Activated CD4-positive, alpha-beta T cell treated with anti-CD3 and anti-CD28 coated beads, Interleukin-2, Interleukin-6, amounts not matched to agents 100 ng/mL and 50 ng/mL, durations not matched to agents 16 hours and 8 hours (primary cell): ENCODE measurements at places on chromosomes 3 and 15.

DNA sequence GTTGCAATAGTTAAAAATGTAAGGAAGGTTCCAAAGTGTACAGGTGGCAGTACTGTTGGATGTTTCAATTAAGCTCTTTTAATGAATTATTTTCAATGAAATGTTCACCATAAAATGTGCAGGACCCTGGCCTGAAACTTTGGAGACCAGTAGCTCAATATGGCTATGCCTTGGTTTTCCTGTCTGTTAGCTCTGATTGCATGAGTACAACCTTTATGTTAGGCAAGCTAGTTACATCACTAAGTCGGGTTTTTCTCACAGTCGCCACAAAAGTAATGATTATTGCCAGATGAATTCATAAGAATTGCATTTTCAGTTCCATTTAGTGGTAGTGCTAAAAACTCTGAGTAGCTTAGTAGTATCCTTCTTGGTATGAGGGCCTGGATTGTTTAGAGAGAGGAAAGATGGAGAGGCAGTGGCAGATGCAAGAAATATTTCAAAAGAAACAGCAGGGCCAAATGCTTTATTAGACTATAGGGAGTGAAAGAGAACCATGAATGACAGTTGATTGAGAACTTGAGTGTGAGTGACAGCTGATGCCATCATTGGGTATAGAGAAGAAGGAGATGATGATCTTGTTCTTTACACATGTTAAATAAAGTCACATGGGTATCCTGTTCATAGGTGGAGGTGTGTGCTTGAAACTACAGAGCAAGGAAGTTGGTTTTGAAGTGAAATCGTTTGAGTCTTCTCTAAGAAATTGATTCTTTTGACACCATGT, 109.5 kb downstream of the AKAP13 start:
- no peak for DNase-seq

- peak; percentile 12 for DNase-seq
Observed at GRCh38 chr3:96813820-96814650, at the start of gene EPHA6. EPHA6 (plus strand) TSS chr3:96814594.

- DNase-seq: no peak
Observed at GRCh38 chr3:129597087-129597999, 9.1 kb downstream of the PLXND1 start.

DNA sequence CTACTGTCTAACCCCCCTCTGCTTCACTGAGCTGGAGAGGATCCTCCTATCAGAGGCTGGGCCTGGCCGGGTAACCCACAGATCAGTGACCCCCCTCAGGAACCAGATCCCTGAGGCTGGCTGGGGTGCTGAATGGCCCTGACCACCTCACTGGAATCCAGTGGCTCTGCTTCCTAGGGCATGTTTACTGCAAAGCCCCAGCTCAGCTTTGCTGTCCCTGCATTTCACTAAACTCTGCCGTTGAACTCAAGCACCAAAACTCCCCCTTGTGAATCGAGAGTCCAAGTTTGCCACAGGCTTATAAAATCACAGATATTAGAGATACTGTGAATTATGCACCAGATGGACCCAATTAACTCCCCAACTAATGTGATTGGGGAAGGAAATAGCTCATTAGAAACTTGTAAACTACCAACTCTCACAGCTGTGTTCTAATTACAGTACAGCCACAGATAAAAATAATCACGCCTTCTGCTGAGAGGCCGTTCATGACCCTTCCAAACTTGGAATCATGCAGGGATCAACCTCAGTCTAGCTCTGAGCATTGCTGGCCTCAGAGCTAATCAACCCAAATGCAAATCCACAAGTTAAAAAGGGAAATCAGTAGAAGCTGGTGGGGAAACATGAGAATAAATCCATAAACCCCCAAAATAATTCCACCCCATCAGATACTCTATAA, 47.0 kb downstream of the OCA2 start:
- DNase-seq: no peak

DNA sequence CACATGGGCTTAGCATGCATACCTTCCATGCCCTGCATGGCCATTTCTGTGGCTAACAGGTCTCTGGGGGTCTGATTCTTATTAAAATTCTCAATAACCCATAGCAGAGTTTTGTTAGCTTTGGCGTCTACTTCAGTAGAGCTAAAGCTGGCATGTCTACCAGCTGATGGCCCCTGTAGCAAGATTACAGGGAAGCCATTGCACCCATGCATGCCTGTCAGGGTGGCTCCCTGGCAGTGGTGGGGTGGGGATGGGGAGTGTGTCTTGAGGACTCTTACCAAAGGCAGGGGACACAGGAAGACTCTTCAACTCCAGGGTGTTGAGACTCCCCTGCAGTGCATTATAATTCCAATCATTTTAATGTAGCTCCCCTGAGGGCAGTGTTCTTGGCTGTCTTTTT, 4.7 kb downstream of the KY start:
- no peak for DNase-seq

- no peak for DNase-seq
Observed at GRCh38 chr15:27254055-27254454, 283.1 kb downstream of the GABRG3 start.

DNA sequence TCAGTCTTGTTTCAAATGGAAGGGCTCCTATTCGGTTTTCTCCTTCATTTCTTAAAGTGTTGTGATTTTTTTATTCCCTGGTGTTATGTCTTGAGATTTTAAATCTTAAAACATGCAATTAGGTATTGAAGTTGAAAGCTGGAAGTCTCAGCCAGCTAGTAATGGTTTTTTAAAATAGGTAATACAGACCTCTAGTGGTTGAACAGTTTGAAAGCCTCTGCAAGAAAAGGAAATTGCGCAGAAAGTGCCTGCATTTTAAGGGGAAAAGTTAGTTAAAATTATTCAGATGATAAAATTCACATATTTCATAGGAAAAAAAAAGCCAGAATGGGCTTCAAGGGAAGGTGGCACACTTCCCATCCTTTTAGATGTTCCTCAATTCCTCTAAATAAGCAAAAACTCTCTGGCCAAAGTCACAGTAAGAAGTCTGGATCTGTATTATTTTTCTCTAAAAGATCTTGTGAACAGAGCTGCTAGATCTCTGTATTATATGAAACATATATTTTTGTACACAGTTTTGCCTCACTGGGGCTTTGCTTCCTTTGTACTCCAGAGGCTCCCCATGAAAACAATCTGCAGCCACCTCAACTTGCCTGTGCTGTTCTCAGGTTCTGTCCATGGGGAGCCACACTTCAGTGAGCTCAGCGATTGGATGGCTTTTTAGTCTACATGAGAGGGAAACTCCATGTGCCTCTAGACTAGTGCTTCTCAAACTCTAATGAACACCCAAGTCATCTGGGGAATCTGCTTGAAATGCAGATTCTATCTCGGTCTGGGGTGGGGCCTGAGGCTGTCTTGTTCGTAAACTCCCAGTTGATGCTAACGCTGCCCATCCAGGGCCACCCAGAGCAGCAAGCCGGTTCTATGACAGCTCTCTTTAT, 21.5 kb downstream of the AGTR1 start:
- DNase-seq: no peak
